Stromal cell of bone marrow (primary cell): ENCODE measurements at places on chromosomes 12 and 14.

DNA sequence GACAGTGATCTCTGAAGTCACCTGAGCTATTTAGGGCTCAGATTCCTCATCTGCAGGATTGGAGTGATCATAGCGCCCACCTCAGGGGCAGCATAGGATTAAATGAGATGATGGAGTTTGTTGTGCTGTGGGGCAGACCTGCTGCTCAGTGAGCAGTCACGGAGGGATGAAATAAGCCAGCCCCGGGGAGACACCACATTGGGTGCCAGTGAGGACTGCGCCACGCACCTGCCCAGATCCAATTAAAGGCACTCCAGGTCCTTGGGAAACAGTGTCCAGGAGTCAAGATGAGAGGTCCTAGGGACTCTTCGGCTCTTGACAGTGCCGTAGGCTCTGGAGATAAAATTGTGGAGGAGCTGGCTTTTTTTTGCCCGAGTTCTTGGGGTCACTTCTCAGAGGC is 166.2 kb downstream of the ADGRD1 start:
- DNase-seq, result no peak

- no peak for DNase-seq
These were observed 31.6 kb upstream of the MYBPC1 start for GRCh38 chr12:101563212-101563611.

DNA sequence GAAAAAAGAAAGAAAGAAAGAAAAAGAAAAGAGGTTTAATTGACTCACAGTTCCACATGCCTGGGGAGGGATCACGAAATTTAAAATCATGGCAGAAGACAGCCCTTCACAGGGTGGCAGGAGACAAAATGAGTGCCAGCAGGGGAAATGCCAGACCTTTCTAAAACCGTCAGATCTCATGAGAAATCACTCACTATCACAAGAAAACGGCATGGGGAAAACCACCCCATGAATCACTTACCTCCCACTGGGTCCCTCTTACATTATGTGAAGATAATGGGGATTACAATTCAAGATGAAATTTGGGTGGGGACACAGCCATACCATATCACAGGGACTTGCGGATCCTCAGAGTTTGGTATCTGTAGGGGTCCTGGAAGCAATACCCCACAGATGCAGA is 16.3 kb upstream of the EGLN3 start:
- no peak for DNase-seq

- no peak for DNase-seq
These were observed 27.0 kb upstream of the EID3 start for GRCh38 chr12:104276273-104277131.

GRCh38 chr14:78508023-78508422 is 337.9 kb downstream of the NRXN3 start:
- no peak for DNase-seq

GRCh38 chr12:113235976-113236375 is 14.7 kb downstream of the TPCN1 start:
- no peak for DNase-seq

DNA sequence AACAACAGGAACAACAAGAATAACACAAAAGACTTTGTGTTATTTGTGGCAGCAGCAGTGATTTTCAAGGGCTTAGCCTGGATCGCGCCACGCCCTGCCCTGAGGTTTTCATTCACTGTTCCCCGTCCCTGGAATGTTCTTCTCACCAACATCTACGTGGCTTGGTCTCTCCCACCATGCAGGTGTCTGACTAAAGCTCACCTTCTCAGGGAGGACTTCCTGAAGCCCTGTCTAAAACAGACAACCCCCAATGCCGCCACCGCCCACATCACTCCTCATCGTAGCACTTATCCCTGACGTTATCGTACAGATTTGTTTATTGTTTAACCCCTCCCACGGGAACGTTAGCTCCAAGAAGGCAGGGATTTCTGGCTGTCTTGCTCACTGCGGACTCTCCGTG is 40.4 kb downstream of the P2RX4 start:
- DNase-seq, result no peak

- DNase-seq, result no peak
These were observed 102.2 kb downstream of the TTC6 start for GRCh38 chr14:37697489-37698121.

- peak; percentile 16 for DNase-seq
These were observed 6.5 kb downstream of the C12orf43 start for GRCh38 chr12:121009741-121010140.

GRCh38 chr12:105992849-105993740 is 145.7 kb downstream of the NUAK1 start:
- no peak for DNase-seq

- DNase-seq, result no peak
These were observed 53.9 kb downstream of the HNRNPC start for GRCh38 chr14:21215130-21215878.

DNA sequence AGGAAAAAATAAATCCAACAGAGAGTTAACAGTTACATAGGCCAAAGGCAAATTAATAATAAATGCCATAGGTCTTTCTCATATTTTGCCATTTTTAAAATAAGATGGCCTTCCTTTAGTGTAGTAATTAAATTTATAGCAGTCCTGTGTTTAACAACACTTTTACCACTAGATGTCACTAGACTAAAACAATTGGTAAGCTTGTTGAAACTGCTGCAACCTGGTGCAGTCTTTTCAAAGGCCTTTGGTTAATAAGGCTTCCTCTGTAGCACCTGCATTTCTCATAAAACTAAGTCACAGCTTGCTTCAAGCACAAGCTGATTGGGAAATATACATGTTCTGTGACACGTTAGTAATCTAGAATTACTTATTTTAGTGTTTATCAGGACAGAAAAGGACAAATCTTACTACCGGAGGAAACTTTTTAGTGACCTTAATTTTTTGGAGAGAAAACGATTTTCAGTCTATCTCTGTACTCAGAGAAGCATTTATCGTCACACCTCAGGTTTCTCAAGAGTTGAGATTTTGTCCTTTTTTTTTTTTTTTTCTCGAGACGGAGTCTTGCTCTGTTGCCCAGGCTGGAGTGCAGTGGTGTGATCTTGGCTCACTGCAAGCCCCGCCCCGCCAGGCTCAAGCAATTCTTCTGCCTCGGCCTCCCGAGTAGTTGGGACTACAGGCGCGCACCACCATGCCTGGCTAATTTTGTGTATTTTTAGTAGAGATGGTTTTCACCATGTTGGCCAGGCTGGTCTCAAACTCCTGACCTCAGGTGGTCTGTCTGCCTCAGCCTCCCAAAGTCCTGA is 20.0 kb downstream of the BORCS5 start:
- peak; percentile 59 for DNase-seq

GRCh38 chr12:53746592-53747092 is 5.1 kb downstream of the CISTR start:
- DNase-seq, result peak; percentile 75

DNA sequence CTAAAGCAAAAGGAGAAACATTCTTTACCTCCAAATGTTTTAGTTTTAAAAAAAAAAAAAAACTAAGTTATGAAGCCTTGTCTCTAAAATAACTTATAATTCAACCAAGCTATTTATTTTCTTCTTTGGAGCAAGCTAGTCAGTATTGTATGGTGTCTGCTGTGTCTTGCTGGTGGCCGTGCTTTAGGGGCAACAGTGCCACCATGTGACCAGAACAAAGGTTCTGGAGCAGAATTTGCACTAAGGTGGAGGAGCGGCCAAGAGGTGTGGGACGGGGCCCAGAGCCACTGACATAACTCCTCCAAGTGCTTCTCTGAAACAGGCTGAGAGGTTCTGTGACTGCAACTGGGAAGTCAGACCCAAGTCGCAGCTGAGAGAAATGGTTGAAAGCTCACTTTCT is 4.5 kb downstream of the FICD start:
- DNase-seq, result no peak

DNA sequence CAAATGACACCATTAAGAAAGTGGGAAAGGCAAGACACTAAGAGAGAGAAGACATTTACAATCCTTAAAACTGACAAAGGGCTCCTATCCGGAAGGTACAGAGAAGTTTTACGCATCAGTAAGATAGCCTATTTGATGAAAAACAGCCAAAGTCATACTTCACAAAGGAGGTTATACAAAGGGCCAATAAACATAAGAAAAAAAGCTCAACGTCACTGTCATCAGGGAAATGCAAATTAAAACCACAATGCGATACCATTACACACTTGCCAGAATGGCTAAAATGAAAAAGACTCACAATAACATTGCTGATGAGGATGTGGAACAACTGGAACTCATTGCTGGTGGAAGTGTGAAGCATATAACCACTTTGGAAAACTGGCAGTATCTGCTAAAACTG is 168.6 kb upstream of the FAR2 start:
- no peak for DNase-seq

DNA sequence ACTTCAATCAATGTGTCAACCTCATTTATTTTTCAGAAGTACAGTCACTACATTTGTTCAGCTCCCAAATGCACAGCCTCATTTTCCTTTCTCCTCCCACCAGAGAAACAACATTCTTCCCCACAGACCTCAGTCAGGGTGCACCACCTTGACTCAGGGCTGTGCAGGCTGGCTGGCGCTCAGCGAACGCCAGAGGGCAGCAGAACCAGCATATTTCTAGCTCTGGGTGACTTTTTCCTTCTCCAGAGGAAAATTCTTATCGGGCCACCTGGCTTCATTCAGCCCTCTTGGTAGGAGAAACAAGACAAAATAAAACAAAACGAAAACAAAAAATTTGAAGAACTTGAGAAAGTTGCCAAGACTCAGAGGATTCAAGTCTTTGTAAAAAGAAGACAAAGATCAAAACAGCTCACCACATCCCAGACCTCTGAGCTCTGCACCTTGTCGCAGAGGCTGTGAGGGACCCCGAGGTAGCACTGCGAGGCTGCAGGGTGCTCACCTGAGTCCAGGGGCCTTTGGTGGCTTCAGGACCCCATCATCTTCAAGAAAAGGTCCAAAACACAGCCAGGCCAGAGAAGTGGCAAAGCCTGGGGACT is 33.7 kb downstream of the PAH start:
- DNase-seq, result peak; percentile 21

DNA sequence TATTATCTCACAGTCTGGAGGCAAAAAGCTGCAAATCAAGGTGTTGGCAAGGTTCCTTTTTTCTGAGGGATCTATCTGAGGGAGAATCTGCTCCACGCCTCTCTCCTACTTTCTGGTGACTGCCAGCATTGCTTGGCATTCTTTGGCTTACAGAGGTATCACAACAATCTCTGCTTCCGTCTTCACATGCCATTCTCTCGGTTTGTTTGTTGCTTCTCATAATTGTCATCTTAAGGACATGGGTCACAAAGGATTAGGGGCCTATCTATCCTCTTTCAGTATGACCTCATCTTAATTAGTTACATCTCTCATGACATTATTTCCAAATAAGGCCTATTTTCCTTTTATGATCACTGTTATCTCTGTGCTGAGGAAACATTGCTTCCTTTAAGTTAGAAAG is 345.0 kb downstream of the FOXG1 start:
- no peak for DNase-seq

GRCh38 chr14:76138119-76138757 is 13.5 kb upstream of the GPATCH2L start:
- no peak for DNase-seq

DNA sequence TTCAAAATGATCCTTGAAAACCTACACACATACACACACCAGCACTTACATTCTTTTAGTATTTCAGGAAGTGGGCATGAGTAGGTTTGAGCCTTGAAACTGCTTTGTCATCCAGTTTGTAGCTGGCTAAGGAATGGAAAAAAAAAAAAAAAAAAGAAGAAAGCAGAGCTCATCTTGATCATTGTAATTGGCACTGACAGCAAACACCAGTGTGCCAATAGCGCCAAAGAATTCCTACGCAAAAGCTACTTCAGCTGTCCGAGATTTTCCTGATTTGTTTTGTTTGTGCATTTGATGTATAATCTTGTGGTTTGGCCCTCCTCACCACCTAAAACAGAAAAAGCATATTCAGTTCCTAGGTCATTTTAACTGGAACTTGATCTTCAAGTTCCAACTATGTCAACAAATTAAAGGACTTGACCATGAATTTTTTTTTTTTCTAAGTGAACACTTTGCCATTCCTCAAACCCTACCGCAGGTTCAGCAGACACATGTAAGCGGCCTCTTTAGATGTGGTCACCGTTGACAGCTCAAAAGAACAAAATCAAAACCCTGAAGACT is 57.3 kb downstream of the FLRT2 start:
- DNase-seq, result peak; percentile 55

- no peak for DNase-seq
These were observed 13.7 kb downstream of the PGF start for GRCh38 chr14:74941676-74942097.

- no peak for DNase-seq
These were observed 207.0 kb upstream of the GARIN2 start for GRCh38 chr14:66982247-66982646.

GRCh38 chr12:22372277-22372837 is 37.9 kb upstream of the ST8SIA1 start:
- no peak for DNase-seq

- DNase-seq, result no peak
These were observed 35.5 kb downstream of the SLC5A8 start for GRCh38 chr12:101174541-101174940.

- no peak for DNase-seq
These were observed 29.6 kb upstream of the KCNK10 start for GRCh38 chr14:88352698-88353097.

DNA sequence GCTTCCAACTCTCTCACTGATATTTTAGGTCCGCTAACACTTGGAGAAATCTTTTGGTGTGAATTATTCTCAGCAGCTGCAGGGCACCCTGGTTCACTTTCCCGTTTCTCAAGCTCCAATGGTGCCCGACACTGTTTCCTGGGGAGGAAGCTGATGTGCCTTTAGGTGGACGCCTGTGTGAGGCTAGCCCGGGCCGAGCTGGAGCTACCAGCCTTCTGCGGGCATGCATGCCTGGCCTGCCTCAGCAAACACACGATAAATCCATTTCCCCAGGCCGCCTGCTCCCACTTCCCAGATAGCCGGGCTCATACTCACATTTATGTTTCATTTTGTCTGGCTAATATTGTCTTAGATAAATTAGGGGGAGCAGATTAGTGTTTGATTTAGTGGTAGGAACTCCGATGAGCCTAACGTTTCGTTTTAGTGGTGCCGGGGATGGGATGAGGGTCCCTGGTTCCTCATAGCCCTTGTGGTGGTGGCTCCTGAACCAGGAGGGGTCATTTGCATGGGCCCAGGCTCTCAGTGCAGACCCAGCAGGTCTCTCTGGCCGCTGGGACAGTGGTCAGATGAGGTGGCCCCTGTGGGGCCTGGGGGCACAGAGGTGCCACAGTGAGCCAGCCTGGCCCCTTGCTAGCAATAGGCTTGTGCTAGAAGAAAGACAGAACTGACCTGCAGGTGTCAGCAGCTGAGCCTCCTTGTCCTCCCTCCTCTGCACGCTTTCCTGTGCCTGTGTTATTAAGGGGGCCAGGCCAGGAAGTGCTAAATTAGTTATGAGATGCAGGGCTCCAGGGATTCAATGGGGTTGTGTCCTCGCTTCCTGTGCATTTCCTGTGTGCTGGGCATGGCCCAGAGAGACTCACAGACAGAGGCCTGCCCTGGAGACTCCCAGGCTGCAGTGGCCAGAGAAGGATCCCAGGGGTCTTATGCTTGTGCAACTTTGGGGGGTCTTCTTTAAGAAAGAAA is 88.3 kb downstream of the KIF26A start:
- no peak for DNase-seq

DNA sequence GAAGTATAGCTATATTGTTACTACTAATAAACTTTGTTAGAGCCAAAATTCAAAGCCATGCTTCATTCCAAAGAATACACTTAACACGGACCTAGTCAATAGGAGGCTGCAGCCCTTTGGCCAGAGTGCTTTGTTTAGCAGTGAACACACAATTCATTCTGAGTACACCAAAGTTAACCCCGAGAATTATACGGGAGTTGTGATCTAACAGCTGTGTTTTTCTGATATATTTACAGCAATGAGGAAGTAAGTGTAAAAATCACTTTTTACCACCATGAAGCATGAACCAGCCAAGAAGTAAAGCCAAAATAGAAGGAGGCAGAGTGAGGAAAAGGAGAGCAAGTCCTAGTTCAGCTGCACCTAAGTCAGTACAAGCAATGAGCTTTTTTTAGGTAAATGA is 156.8 kb upstream of the PDE3A start:
- DNase-seq, result no peak
